ENCODE measurements at places on chromosomes 11 and 22. TPM values are rescaled to one million over a fixed set of nuclear protein-coding genes. Genes with fewer than 3 reads are reported as not detected.

The SPDYC gene
- not detected for total RNA-seq

The PARVA gene
- 73.5 TPM for total RNA-seq

The STARD10 gene
- total RNA-seq: 133 TPM

The ZNF214 gene
- 2.6 TPM for total RNA-seq

The RIBC2 gene
- 3.5 TPM for total RNA-seq

The SEC14L2 gene
- total RNA-seq: 11.0 TPM

The OR5P2 gene
- 0.54 TPM for total RNA-seq

The CXCR5 gene
- total RNA-seq: 0.17 TPM

The TTC36 gene
- 0.34 TPM for total RNA-seq

The C11orf65 gene
- 1.1 TPM for total RNA-seq

The KCNQ1OT1 gene
- 1.1 TPM for total RNA-seq

The RFPL3 gene
- total RNA-seq: not detected
